ENCODE measurements at places on chromosomes 12 and 14.

GRCh38 chr12:122022393-122023338 is 982 bp downstream of the BCL7A start:
- DNase-seq, result no peak

DNA sequence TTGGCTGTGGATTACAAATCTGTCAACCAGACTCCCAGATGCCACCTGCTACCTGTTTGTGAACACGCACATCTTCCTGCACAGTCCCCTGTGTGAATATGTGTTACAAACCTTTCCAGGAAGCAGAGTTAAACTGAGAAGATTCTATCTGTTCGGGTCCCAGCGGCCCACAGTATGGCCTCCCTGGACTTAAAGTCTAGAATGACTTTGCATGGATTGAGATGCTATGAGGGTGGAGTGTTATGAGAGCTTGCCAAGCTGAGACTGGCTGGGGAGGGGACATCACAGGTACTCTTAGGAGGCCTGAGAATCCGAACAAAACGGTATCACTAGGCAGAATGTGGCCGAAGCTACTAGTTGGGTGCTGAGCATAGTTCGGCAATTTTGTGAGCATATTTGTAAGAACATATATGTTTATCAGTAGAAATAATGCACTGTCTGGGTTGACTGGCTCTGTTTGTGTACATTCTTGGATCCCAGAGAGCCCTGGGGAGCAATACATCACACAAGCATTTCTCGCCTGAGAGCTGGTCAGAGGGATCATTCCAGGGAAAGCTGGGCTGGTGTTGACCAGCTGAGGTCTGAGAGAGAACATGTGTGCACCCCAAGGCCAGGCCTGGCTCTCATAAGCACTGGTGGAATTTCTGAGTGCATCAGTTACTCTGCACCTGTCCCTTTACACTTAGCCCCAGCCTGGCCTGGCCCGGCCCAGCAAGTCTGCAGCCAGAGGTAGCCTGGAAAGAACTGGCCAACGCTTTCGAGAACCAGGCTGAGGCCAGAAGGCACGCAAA is 29.8 kb upstream of the LTBP2 start:
- no peak for DNase-seq

DNA sequence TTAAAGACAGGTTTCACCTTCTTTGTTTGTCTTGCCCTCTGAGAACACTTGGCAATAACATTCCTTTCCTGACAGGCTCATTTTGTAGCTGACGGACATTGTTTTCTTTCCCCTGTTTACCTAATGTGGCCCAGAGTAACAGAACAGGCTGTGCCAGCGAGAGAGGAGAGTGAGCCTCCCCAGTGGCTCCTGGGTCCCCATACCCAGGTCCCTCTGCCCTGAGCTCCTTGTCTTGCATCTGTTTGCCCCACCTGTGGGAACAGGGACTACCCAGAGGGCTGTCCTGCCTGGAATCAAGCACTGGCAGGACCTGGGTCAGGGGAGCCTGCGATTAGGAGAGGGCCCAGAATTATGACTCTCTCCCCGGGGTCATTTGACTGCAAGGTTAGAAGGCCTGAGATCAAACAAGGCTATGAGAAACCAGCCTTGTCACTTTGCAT is 222.9 kb downstream of the ZFP36L1 start:
- DNase-seq, result no peak

DNA sequence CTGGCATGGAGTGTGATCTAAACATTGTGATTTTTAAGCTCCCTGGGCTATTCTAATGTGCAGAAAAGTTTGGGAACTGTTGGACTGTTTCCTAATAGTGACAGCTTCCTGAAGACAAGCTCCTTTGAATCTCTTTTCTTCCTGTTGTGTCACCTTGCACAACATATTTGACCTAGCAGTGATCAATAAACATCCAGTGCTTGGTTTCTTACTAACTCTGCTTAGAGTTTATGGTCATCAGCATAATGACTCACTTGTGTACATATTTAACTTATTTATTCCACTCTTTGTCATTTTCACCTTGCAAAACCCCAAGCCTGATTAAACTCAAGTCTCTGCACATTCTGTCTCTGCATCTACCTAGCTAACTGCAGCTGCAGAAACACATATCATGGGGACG is 27.3 kb upstream of the TBC1D30 start:
- DNase-seq, result no peak

DNA sequence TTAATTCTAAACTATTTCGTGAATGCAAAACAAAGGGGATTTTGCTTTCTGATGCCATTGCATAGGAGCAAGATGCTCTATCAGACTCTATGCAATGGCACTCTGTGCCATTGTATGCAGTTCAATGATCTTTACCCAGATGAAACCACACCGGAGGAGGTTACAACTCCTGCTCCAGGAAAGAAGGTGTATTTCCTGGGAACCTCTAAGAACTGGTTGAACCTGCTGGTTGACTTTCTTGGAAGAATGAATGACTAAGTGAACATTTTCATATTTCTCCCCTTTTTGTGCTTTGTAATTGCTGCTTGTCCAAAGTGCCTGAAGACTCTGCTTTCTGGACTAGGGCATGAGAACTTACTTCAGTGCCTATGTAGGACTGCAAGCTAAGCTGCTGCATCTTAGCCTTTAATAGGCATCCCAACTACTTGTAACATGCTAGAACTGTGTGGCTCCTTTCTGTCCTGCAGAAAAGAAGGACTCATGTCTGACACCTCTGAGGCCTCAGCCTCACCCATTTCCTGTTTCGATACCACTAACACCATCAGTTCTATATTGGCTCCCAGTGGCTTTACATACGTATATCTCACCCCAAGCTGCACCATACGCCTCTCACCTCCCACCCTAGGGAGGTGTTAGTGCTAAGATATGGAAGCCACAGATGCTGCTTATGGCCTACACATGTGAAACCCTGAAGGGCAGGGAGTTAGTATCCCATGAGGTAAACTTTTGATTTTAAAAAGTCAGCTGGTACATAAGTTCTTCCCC is 193.5 kb upstream of the CNOT2 start:
- no peak for DNase-seq

- no peak for DNase-seq
Observed at GRCh38 chr14:67610491-67610890, 9.2 kb upstream of the ARG2 start.

DNA sequence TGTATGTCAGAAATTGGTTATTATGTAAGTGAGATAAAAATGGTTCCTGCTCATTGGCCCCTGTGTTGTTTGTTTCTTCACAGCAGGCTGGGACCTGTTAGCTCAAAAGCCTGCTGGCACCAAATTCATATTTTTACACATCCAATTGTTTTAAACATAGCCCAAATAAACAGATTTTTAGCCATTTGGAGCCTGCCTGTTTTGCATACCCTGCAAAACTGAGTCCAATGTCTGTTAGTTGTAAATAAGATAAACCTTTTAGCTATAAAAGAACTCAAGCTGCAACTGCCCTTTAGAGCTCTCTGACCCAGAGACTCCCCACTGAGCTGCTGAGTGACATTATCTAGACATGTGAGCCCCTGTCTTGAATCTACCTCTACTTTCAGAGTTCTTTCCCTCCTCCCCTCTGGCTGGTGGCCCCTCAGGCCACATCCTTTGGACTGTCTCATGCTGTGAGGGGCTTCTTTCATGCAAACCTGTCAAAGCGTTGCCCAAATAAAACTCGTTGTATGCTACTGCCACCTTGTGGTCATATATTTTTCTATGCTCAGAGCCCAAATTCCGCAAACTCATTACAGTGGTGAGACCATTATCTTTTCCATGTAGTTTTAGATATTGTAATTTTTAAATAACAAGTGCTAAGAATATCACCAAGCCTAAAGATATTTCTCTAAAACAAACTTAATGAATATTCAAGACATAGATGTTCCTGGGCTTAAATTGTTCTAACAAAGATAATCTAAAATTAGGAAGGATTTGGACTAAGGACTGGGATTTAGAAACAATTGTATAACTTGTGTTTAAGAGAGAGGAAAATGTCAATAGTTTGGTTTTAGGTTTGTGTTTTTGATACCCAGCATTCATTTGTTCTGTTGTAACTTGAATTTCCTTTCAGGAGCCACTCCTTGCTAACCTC is 337.9 kb downstream of the AACS start:
- peak; percentile 36 for DNase-seq

DNA sequence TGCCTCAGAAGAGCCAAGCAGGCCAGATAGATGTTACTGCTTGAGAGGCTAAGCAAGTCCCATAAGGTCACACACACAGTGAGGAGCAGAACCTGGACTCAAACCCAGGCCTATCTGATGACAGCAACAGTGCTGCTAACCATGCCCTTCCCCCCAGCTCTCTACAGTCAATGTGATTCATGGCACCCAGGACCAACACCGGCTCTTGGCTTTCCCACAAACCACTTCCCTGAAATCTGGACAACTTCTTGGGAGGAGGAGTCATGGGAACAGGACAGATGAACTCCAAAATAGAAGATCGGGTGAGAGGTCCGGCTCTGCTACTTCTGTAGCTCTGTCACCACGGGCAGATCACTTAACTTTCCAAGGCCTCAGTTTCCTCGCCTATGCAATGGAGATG is 716 bp upstream of the PTGDR start:
- no peak for DNase-seq

GRCh38 chr12:60035835-60036234 is 440.0 kb downstream of the SLC16A7 start:
- no peak for DNase-seq

DNA sequence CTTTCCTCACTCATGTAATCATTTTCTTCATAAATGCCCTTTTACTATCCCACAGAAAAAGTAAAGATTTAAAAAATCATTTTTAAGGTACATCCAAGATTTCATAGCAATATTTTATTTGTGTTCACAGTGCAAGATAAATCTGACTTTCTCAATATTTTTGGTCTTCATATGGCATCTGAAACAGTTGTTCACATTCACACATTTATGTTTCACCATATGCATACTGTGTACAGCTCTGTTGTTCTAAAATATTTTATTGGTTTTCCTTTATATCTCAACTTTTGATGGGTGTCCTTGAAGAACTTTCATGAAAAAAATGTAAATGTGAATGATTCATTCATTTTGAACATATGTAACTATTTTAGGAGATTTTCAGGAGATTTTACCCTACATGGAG is 348.7 kb downstream of the SNAPC1 start:
- DNase-seq, result no peak

GRCh38 chr14:78010688-78011087 is 159.5 kb upstream of the NRXN3 start:
- DNase-seq, result no peak

DNA sequence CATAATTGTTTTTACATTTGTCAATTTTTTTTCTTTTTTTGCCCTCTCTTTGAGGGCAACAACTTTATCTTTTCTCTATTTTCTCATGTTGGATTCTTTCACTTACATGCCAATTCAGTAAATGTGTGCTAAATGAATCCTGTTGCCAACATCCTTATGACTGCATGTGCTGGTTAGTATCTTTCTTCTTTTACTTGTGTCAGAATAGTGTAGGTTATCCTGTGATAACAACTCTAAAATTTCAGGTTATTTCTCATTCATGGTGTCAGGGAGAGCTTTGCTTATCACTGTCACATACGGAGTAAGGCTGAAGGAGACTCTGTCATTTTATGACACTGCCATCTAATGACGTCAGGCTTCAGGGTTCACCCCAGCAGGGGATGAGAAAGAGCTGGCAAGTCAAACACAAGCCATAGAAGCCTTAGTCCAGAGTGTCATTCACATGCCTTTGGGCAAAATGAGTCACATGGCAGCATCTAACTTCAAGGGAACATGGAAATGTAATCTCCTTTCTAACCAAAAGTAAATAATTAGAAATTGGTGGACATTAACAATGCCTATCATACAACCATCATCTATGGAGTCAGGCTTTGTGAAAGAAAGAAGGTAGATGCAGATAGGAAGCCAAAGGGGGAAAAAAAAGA is 242.5 kb upstream of the ATP2B1 start:
- no peak for DNase-seq

DNA sequence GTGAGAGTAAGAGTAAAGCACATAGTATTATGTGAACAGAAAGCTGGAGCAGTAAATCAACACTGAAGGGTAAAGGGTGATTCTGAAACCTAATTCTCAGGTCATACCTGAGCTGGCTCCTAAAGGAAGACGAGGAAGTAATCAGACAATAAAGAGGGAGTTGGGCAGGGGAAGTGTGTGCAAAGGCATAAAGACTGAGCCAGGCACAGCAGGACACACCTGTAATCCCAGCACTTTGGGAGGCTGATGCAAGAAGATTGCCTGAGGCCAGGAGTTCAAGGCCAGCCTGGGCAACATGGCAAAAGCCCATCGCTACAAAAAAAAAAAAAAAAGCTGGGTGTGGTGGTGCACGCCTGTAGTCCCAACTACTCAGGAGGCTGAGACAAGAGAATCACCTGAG is 9.6 kb downstream of the ARF3 start:
- DNase-seq, result peak; percentile 19

GRCh38 chr12:29066011-29066588 is 83.0 kb upstream of the FAR2 start:
- peak; percentile 1 for DNase-seq

GRCh38 chr12:80121661-80122060 is 22.3 kb downstream of the OTOGL start:
- no peak for DNase-seq

GRCh38 chr12:69566603-69567002 is 18.7 kb upstream of the CCT2 start:
- no peak for DNase-seq

DNA sequence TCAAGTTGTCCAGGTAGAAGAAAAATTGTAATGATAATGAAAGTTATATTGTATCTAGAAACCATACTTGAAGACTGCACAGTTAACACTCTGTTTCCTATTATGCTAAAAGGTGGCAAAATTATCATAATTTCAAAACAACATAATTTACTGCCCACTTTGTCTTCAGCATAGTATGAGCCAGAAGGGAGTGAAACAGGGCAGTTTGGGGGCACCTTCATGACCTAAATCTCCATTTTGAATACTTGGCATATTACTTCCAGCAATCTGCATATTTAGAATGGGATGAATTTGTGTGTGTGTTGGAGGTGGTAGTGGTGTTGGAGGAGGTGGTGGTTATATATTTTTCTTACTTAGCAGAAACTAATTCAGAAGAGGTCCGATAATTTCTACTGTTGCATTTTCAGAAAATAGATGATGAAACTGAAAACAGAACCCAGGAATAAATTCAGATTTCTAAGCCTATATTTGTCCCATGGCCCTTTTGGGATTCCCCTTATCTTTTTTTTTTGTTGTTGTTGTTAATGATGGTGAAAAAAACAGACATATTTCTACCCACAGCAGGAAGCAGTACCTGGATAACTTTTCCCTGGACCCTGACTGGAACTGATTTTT is 26.6 kb upstream of the FRMD6 start:
- no peak for DNase-seq

DNA sequence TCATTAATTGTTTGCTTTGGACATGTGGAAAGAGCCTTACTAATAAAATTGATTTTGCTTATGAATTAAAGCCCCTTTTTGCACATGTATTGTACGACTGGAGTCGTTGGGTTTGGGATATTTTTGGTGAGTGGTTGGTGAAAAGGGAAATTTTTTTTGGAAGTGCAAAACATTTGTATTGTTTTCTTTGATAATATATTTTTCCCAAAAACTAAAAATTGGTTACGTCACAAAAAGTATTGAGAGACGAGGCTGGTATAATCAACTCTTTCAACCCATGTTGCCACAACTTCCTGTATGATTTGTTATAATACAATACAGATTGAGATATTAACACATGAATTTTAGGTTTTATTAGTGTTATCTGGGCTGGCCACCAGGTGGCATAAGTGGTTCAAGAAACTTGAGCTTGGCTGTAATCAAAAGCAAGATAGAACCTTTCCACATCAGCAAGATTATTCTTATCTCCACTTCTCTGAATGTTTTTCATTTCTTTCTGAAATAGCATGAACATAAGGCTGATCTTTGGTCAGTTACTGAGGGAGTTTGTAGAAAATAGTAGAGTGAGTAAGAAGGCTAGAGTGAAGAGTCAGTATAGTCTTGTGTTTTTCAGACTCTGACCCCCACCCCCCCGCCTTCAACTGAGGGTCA is 8.7 kb downstream of the NGDN start:
- peak; percentile 99 for DNase-seq
